ENCODE measurements at places on chromosomes 7 and 10.

DNA sequence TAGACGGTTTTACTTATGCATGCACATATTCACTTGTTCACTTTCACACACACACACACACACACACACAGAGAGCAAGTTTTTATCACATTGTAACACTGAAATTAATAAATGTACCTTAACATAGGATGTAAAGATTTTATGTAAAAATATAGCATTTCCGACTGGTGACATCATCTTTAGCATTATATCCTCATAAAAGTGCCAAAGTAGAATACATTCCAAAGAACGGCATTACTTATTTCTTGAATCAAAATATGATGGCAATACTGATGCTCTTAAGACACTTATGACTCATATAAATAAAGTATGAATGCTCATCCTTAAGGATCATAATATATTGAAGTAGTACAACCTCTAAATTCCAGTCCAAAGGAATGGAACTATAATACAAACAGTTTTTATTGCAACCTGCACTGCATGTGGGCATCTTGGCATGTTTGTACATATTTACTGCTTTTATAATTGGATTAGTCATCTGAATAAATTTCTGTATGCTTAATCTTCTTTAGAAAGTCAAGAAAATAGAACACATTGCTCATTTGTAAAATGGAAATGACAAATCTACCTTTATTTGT lies 290.0 kb upstream of the SEMA3A start:
- DNase-seq, result no peak

DNA sequence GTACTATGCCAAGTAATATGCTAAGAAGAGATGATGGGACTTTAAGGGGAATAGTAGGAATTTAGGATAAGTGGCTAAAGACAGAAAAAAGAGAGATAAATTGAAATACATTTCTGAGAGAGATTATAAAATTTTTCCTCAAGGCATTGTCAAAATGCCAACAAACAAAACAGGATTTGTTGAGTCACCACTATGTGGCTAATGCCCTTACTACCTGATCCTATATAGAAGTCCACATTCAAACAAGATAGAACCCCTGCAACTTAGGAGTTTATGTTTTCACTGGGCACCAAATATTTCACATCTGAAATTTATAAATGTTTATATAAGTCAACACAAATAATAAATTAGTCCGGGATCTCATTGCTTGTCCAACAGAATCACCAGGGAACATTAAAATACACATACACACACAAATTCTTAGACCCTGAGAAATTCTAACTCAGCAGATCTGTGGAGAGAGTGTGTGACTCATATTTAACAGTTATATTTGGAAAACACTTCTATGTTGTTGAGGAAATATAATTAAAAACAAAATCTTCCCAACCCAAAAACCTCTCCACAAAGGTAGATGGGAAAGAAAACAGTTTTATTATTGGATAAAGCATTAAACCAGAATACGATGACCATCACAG lies 154.3 kb downstream of the PPP1R3A start:
- no peak for DNase-seq

DNA sequence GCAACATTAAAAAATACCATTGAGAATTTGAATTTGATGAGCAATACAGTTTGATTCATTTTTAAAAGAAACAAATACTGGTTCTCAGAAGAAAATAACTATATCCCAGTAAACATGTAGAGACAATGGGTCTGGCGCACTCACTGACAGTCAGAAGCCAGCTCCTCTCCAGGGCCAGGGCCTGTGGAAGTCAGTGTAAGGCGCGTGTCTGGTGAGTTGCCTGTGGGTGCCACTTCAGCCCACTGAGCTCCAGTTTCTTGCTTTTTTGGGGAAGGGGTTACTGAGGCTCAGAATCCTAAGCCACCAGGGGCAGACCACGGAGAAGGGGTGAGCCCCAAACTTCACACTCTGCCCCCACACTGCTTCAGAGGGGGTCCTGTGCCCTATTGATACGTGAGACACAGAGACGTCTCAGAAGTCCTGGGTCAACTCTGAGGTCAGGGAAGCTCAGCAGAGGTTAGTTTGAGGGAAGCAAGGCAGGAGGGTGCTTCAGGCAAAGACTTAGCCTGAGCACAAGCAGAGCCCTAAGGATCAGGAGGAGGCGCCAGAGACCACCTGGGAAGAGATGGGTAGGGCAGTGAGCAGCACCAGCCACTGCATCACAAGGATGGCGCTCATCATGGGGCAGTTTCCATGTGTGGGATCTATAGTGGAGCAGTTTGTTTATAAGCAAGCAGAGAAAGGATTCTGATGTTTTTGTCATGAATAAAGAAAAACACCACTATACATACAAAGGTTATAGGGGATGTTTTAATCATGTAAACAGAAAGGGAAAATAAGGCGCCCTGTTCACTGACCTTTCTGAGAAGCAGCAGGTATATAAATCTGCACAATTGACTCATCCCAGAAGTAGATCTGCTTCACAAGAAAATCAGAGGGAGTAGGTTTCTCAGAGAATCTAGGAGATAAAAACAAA lies 95.7 kb downstream of the PKD1L1 start:
- no peak for DNase-seq

DNA sequence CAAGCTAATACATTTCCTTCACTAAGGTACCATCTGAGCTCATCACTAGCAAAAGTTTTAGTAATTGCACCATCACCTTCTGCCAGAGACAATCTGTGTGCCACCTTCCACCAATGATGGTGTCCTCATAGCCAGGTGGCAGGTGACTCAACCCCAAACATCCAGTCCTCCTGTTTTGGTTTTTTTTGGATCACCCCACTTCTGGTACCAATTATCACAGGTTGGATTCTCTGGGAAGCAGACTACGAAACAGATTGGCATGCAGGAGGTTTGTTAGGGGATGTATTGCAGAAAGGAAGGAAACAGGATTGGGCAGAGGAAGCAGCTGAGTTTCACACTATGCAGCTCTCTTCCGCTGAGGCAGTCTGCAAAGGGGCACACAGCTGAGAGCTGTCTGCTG lies 4.5 kb upstream of the TACC2 start:
- no peak for DNase-seq

GRCh38 chr7:85664341-85664740 lies 477.5 kb upstream of the SEMA3D start:
- no peak for DNase-seq

- DNase-seq, result no peak
Measured at GRCh38 chr7:77348371-77348813, 67.8 kb downstream of the GSAP start.

DNA sequence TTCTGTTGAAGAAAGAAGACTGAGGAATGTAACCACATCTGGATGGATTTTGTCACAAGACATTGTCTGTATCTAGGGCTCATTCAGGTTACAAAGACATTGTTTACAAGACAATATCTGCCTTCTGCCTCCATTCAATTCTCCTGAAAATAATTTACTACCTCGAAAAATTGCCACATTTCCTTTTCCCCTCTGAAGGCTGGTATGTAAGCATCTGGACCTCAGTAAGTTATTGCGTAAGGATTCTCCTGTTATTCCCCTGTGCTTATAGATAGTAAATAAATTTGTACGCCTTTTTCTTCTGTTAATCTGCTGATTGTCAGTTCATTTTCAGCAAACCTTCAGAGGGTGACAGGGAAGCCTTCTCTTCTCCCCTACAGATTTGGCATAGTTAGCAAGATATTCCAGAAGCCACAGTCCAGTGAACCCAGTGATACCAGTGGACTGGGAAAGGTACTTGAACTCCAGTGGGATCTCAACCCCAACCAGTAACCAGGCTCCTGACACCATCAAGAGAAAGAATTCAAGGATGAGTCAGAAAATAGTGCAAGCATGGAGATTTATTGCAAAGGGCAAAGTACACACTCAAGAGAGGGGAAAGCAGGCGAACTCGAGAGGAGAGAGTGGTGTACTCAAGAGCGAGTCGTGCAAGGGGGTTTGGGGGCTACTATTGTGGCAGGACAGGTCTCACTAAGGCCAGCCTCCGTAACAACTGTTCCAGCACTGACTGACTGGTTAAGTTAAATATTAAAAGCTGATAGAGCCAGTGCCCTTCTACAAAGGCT lies 706.9 kb upstream of the GHITM start:
- no peak for DNase-seq

GRCh38 chr7:30596721-30597120 lies 2.0 kb downstream of the GARS1 start:
- no peak for DNase-seq

GRCh38 chr10:96269438-96270300 lies 1.7 kb downstream of the BLNK start:
- DNase-seq, result no peak

GRCh38 chr7:77655836-77656455 lies 40.3 kb upstream of the RSBN1L start:
- no peak for DNase-seq

DNA sequence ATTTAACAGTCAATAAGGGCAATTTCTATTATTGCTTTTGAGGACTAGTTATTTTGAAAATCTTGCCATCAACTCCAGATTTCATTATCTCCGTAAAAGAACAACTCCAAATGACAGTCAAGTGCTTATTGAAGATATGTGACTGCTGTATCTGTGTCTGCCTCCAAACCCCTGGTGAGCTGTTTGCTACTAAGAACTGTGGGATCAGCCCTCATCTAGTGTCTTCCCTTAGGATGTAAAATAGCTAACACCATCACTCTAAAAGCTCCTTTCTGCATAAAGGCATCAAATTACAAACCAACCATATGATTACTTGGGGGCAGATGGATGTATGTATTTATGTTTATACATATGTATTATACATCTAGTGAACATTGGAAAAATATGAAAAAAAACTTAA lies 70.8 kb upstream of the SLC13A1 start:
- DNase-seq, result no peak

DNA sequence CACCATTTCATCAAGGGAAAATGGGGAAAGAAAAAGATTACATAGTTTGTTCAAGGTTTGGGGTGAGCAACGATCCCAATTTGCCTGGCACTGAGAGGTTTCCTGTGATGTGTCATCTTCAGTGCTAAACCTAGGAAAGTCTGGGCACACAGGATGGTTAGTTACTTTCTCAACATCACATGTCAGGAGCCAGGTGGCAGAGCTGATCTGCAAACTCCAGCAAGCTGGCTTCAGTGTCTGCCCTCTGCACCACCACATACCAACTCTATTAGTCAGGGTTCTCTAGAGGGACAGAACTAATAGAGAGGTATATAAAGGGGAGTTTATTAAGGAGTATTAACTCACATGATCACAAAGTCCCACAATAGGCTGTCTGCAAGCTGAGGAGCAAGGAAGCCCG lies 11.3 kb downstream of the ADAM12 start:
- no peak for DNase-seq

- DNase-seq, result no peak
Measured at GRCh38 chr10:97499561-97500296, 1.0 kb downstream of the UBTD1 start.

DNA sequence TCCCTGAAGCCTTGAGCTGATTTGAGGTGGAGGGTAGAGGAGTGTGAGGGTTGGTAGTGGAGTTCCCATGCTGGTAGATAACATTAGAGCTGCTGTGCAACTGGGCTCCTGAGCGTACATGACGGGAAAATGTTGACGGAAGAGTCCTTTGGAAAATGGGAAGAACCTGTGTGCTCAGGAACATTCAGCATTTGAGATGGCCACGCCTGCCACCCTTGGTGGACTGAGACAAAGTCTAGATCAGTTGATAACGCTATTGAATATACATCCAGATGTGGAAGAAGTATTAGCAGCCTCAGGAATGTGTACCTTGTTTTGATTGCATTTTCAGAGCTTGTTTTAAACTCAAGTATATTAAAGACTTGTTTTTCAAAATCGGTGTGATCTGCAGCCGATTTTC lies 16.1 kb downstream of the PCBD1 start:
- no peak for DNase-seq

- DNase-seq, result no peak
Measured at GRCh38 chr10:11091517-11092102, 73.9 kb downstream of the CELF2 start.

GRCh38 chr10:122148876-122149560 lies 122.1 kb upstream of the BTBD16 start:
- DNase-seq, result no peak

- DNase-seq, result no peak
Measured at GRCh38 chr7:115965796-115966475, 64.6 kb downstream of the TFEC start.

- no peak for DNase-seq
Measured at GRCh38 chr7:44711528-44711927, 37.1 kb upstream of the ZMIZ2 start.

DNA sequence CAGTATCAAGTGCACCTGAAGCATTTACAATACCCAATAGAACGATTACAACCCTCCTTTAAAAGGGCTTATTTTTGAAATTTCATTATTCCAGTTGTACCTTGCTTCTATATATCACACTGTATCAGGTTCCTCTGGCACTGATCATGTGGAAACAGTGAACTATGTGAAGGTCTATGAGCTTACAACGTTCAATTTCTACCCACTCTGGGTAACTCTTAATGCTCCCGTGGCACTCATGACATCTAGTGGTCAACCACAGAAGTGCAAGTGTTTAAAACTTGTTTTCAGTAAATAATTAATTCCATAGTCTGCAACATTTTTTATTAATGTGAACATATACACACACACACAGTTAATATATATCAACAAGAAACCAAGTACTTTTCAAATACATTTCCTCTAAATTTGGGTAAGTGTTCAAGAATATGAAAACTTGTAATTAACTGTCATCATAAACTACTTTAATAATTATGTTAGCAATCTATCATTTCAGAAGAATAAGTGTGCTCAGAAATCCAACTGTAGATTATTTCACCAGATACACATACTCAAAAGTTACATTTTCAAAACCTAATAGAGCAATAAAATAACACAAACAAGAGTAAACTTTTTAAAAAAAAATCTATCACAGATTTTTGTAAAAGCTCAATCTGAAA lies 61.0 kb downstream of the MPP7 start:
- DNase-seq, result peak; percentile 7

GRCh38 chr7:29145553-29146056 lies 732 bp downstream of the CPVL start:
- no peak for DNase-seq

DNA sequence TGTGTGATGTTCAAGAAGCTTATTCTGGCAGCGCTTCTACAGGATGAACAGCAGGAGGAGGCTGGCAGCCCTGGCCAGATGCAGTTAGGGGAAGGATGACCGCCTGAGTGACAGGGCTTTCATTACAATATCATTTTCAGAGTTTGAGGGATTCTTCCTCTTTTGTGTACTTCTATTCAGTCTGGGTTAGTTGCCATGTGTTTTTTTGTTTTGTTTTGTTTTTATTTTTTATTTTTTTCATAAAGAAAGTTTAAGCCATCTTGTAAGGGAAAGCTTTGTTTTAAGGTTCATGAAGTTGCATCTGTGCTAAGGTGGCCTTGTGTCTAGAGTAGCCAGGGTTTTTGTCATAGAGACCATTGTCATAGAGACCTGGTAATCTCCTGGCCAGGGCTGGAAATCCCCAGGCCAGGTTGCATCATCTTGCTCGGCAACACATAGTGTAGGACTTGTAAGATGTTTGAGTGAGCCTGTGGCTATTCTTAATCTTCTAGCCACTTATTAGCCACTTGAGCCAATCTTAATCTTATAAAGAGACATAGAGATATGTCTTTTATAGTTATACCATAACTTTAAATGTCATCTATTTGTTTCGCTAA lies 230.5 kb upstream of the TMEM229A start:
- DNase-seq, result no peak

DNA sequence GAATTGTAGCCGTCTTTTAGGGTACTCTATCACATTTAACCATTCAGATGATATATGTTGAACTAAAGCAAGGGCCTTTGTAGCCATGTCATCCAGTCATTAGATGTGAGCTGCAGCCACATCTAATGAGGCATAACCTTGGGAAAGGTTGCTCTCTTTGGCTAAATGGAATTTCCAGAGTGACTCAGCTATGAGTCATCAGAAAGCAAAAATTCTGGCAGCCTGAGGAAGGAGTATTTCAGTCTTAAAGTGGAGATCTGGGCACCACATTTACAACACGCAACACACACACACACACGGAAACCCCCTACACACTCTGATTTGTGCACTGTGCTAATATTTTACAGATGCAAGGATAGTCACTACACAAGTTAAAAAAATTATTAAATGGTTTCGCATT lies 176.9 kb upstream of the ZWINT start:
- no peak for DNase-seq
